Right cardiac atrium (tissue), 5 donors: ENCODE measurements at places on chromosomes 4 and X.

- DNase-seq, result no peak
Observed at GRCh38 chr4:124862261-124862660, 149.7 kb upstream of the ANKRD50 start.

GRCh38 chr4:67549123-67549522, 3.8 kb upstream of the CENPC start:
- no peak for DNase-seq

DNA sequence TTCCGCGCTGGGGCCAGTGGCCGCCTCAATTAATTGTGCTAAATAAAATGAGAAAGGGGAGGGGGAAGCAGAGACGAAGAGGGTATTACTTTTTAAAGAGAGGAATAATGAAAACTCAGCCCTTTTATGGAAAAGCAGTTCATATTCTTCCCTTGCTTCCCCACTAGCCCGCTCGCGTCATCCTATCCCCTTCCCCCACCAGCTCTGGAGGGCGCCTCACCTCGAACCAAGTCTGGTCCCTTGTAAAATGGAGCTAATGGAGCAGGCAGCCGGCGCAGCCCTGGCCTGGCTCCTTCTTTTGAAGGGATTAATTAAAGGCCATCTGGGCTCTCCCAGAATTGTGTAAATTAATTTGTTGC, 511 bp upstream of the NKX6-1 start:
- DNase-seq, result no peak

GRCh38 chr4:40173470-40173875, 23.4 kb upstream of the RHOH start:
- no peak for DNase-seq

DNA sequence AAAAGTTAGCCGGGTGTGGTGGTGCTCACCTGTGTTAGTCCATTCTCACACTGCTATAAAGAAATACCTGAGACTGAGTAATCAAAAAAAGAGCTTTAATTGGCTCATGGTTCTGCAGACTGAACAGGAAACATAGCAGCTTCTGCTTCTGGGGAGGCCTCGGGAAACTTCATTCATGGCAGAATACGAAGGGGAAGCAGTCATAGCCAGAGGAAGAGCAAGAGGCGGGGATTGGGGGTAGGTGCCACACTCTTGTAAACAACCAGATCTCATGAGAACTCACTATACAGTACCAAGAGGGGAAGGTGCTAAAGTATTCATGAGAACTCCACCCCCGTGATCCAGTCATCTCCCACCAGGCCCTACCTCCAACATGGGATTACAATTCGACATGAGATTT, 64.1 kb downstream of the BEND4 start:
- DNase-seq, result no peak
